Right renal pelvis (tissue), 4 donors: ENCODE measurements at places on chromosomes 12 and 14. TPM values are rescaled to one million over a fixed set of nuclear protein-coding genes. Genes with fewer than 3 reads are reported as not detected.

Gene RNASE7
- 0.76 TPM for polyA plus RNA-seq

Gene CARMIL3
- 2.2 TPM for polyA plus RNA-seq

- no peak for DNase-seq
These were observed 132.0 kb upstream of the RAP1B start for GRCh38 chr12:68478516-68479260.

GRCh38 chr12:98999559-98999958, 354.5 kb downstream of the APAF1 start:
- no peak for DNase-seq

Gene TEAD4
- 23.7 TPM for polyA plus RNA-seq
